ENCODE measurements at places on chromosomes 5 and 9.

DNA sequence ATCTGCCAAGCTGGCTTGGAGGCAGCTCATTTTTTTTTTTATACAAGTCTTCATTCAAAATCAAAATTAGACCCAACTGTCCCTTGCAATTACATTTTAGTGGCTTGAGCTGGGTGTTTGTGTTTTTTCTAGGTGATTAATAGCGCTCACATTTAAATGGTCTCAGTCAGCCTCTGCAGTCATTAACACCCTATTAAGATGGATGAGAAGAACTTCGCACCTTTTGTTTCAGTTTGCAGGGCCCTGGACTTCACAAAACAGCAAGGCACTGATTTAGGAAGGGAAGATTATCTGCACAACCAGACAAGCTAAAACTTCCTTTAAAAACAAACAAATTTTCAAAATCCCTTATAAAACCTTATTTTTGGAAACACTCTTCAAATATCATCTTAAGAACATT lies 374.8 kb downstream of the EFNA5 start:
- DNase-seq: no peak

GRCh38 chr5:56849671-56850070 lies 34.3 kb downstream of the MAP3K1 start:
- no peak for DNase-seq

DNA sequence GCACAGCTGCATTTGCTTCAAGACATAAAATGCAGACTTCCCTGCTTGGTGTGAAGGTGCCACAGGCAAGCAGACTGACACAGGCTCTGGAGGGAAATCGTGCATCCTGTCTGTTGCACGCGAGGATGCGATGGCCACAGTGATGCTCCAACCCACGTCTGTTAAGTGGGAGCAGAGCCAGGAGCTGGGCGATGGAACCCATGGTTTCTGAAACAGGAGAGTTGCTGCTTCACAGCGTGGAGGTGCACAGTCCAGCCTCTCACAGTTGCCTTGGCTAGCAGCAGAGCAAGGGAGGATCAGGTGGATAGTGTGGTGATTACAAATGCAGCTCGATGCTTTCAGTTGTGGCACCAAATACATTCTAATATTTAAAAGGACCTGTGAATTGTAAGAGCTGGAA lies 108.8 kb downstream of the TENT4A start:
- DNase-seq: no peak

DNA sequence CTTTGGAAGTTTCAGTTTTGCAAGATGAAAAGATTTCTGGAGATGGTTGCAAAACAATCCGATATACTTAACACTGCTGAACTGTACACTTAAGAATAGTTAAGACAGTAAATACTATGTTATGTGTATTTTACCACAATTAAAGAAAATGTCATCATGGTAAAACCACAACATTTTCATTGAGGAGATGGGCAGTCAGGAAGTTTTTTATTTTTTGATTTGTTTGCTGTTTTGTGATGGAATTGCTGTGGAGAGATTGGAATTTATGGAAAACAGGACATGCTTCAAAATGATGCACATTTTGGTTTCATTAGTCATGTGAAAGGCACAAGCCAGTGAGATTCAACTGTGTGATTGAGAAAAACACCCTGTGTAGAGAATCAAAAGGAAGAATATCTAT lies 90.5 kb upstream of the AGXT2 start:
- no peak for DNase-seq

- DNase-seq: no peak
Measured at GRCh38 chr9:72728031-72728770, 206.8 kb downstream of the TMC1 start.

- no peak for DNase-seq
Measured at GRCh38 chr9:26373616-26374015, 519.0 kb downstream of the CAAP1 start.

DNA sequence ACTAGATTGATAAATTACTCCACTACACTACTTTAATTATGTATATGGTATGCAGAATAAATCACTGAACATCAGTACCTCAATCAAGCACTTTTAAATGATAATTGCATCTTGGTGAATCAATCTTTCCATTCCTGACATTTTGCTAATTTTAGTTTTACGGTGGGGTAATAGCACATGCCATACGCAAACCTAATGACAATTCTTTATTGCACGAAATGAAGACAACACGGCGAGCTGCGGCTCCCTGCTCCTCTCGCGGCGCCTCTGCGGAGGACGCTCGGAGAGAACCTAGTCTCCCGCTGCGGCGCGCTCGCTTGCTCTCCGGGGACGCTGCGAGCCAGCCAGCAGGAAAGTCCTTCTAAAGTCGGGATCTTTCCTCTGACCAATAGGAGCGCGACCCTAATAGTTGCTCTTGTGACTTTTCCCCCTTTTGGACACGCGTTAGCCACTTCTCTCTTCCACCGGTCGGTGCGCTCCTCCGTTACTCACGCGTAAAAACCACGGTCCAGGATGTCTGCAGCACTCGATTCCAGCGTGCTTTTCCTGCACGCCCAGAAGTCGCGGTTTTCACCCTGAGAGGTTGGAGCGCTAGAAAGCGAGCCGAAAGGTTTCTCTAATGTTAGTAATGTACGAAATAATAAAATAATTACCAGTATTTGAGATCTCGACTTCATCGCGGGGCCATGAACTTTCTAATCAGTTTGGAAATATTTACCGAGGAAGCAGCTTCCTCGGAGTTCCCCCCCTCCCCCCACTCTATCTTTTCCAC lies 1.0 kb upstream of the MEF2C start:
- peak; percentile 59 for DNase-seq

GRCh38 chr9:36211510-36211909 lies 20.8 kb downstream of the CLTA start:
- no peak for DNase-seq
